ENCODE measurements at places on chromosomes 13 and 19.

DNA sequence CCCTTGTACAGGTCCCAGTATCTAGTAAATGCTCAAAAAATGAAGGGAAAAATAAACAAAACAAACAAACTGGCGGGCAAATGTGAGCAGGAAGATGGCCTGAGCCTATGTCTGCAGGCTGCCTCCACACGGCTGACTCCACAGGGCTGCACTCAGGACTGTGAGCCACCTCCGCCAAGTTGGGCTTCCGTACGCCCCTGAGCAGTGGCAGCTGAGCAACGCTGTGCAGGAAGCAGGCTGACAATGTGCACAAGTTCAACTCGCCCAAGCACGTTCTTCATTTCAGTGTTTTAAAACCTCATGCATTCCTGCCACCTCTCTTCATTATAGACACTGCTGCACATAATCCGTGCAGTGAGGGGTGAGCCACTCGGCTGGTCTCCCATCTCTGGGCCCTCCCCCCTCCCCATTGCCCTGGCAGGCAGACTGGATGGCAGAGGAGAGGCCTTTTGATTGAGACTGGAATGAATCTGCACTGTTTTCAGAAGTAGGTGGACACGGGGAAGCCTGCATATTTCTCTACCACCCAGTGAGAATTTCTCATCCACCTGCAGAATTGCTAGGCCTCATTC, 915.3 kb downstream of the UQCRFS1 start:
- no peak for DNase-seq

DNA sequence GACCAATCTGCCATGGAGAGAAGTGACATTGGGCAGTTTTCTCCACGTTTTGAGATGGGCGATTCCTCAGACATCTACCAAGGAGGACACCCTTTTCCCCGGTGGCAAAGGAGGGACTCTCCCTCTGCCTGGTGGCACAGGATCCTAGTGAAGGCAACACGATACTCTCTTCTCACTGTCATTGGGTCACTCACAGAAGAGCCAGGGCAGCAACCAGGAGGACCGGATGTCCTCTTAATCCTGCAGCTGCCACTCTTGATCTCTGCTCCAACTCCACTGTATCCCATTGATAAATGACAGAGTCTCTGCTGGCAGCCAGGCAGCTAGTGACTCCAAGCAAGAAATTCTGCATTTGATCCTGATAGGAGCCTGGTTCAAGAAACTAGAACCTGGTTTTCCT, 42.2 kb downstream of the COL4A2 start:
- DNase-seq: no peak

DNA sequence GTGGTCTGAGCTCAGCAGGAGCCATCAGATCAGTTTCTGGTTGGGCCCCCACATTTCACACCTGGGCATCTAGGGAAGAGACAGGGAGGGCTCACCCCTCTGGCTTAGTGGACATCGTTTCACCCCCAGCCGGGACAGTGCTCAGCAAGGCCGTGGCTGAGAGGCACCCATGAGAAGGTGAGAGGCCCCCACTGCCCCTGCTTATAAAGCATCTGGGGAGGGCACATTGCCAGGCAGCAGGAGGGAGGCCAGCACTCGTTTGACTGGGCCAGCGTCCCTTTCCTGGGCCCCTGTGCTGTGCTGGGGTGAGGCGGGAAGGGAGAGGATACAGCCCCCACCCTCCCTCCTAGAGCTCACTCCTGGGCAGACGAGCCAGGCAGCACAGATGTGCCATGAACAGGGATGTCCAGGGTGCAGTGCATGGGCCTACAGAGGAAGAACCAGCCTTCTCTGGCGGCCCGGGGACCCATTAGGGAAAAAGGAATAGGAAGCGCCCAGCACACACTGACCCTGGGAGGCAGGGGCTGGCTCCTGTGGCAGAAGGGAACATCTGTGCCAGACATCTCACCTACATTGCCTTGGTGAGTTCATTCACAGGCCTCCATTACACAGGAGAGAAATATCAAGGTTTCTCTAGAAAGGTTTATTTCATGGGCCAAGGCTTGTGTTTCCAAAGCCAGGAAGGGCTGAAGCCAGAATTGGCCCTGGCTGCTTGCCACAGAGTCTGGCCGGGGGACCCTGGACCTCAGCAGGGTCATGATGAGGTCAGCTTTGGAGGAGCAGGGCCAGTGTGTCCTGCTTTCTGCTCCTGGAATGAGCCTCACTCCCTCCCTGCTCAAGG, 7.7 kb downstream of the AP1M1 start:
- DNase-seq: no peak

DNA sequence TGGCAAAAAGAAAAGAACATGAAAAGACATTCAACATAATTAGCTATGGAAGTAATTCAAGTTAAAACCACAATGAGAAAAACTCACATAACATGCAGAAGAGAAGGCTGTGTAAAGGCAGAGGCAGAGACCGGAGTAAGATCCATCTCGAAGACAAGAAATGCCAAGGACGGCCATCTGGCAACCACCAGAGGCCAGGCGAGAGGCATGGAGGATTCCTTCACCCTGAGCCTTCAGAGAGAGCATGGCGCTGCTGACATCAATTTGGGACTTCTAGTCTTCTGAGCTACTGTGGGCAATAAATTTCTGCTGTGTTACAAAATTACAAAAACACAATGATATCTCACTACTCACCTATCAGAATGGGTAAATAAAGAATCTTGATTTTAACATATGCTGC, 381.0 kb downstream of the TSHZ3 start:
- no peak for DNase-seq

DNA sequence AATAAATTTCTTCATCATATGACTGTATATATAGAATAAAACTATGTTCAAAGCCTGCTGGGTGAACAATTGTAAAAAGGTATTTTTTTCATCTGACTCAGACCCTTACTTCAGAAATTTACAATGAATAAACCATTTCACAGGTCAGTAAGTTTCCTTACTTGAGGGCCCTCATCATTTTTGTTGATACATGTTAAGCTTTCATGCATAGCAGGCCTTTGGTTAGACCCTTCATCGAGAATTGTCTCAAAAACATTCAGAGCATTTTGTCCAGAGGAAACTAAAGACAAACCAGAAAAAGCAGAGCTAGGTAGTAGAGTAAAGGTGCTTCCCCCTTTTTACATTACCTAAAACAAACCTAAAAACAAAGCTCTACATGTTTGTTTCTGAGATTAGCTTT, 46.2 kb downstream of the FNDC3A start:
- DNase-seq: no peak

DNA sequence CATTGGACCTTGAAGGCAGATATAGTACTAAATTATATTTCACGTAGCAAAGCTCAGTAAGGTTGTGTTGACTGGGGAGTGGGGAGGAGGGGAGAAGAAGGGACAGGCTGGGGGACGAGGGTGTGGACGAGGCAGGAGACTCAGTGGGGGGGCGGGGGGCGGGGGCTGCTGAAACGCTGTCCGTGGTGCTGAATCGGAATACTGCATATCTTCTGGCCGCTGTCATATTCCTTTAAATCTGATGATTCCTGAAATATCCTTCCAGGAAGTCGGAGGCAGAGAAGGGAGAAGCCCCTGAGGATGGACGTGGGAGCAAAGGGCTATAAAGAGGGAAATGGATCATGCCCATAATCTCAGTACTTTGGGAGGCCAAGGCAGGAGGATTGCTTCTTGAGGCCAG, 34.7 kb upstream of the CASP14 start:
- DNase-seq: no peak

- no peak for DNase-seq
Observed at GRCh38 chr13:33764716-33765115, 53.2 kb upstream of the RFC3 start.

- DNase-seq: no peak
Observed at GRCh38 chr19:41245843-41246242, 18.3 kb upstream of the HNRNPUL1 start.

- no peak for DNase-seq
Observed at GRCh38 chr13:103287659-103288058, 221.4 kb upstream of the SLC10A2 start.

DNA sequence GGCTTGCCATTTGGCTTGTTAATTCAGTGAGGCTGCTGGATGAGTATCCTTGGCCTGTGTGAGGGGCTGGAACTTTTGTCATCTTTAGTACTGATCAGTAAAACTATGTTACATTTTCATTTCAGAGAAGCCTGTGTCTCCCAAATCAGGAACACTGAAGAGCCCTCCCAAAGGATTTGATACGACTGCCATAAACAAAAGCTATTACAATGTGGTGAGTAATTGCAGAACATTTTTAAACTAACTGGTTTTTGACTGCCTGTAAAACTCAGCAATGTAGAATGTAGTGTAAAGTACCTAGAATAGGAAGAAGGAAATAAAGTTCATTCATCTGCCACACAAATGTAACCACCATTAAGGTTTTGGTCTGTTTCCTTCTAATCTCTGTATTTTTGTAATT, 87.4 kb upstream of the TEX29 start:
- DNase-seq: no peak

DNA sequence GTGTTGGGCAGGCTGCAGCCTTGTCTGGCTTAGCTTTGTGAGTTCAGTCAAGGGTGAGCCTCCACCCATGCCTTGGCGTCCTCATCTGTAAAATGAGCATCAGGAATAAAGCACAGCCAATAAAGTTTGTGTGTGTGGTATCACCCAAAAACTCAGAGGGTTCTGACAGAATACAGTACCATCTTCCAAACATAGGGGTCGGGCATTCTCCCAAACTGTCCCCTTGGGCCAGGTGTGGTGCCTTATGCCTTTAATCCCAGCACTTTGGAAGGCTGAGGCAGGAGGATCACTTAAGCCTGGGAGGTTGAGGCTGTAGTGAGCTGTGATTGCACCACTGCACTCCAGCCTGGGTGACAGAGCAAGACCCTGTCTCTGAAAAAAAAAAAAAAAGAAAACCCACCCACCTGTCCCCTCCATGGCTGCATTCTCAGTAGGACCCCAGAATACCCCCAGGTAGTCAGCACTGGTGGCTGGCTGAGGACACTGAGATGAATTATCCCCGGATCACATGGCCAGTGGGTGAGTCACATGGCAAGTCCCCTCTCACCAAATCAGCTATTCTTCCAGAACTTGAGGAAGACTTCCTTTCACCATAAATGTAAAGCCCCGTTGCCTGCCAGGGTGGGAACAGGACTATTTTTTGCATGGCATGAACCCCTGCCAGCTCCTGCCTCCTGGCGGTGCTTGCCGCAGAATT, 18.6 kb downstream of the POP4 start:
- no peak for DNase-seq

GRCh38 chr19:29450812-29451211, 75.0 kb upstream of the VSTM2B start:
- no peak for DNase-seq

DNA sequence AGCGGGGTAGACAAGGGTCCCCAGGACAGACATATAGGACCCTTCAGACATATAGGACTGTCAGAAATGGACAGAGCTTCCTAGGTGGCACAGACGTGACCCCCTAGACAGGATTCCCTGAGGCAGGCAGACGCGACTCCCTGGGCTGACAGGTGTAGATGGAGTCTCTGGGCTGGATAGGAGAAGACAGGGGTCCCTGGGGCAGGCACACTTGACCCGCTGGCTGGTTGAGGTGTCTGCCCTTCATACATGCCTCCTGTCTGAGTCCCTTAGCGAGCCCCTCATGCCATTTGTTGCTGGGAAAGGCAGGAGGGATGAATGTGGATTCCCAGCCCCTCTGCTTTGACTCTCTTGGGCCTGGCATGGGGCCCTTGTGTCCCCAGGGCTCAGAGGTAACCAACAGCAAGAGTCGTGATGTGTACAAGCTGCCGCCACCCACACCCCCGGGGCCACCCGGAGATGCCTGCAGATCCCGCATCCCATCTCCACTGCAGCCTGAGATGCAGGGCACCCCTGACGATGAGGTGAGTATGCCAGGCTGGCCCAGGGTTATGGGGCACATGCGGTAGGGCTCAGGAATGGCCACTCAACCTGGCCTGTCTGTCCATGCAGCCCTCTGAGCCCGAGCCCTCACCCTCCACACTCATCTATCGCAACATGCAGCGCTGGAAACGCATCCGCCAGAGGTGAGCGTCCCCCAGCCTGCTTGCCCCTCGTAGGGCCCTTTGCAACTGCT, 3.0 kb downstream of the HSPB6 start:
- no peak for DNase-seq

DNA sequence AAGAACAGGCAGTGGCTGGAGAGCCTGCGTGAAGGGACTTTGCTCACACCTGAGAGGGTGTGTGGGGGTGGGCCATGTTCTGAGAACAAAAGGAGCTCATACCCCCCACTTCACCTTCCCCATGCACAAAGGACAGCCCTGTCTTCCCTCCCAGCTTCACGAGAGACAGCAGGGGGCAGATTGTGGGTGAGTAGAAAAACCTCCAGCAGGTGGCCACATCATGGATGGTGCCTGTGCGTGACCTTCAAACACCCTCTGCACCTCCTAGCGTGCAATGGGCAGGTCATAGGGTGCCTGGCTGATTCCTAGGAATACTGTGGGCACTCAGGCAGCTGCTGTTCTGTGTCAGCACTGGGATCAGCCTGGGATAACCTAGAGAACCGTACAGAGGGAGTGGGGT, 36.3 kb upstream of the PSG9 start:
- DNase-seq: no peak

DNA sequence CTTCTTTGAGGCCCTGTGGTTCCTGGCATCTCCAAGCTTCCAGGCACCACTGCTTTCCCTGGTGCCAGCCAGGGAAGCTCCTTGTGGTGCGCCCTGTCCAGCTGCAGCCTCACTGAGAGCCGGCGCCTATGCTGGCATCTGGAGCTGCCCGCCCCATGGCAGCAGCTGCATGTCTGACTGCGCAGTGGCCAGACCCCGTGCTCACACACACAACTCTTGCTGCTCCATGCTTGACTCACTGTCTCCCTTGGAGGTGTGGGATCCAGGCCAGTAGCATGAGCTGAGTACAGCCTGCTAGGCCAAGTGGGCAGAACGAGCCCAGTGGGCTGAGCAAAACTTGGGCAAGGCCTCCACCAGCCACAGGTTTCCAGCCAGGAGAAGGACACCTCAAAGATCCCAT, 11.5 kb upstream of the SUPT20H start:
- DNase-seq: no peak

DNA sequence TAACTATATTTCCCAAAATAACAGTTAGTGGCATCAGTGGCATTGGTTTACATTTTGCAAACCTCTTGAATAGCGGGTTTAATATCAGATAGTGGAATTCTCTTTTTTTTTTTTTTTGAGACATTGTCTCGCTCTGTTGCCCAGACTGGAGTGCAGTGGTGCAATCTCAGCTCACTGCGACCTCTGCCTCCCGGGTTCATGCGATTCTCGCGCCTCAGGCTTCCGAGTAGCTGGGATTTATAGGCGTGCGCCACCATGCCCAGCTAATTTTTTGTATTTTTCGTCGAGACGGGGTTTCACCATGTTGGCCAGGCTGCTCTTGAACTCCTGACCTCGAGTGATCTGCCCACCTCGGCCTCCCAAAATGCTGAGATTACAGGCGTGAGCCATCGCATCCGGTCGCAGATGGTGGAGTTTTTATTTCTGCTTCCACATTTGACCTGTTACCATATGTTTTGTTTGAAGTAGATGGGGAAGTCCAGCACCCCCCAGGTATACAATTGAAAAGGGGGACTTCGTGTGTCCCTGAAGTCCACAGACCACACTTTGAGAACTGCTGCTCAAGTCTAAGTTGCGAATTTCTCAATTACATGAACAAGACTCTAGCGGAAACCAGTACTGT, 40.5 kb upstream of the XPO4 start:
- no peak for DNase-seq

- DNase-seq: no peak
Observed at GRCh38 chr13:42247883-42248282, 24.1 kb upstream of the AKAP11 start.

- no peak for DNase-seq
Observed at GRCh38 chr13:32476021-32476731, 48.2 kb upstream of the N4BP2L1 start.

- no peak for DNase-seq
Observed at GRCh38 chr19:18995804-18996241, 37.5 kb downstream of the SUGP2 start.
